ENCODE measurements at places on chromosomes 1 and 21.
A peak's percentile ranks its signal among the peaks of the same experiment; 100 is the strongest.

DNA sequence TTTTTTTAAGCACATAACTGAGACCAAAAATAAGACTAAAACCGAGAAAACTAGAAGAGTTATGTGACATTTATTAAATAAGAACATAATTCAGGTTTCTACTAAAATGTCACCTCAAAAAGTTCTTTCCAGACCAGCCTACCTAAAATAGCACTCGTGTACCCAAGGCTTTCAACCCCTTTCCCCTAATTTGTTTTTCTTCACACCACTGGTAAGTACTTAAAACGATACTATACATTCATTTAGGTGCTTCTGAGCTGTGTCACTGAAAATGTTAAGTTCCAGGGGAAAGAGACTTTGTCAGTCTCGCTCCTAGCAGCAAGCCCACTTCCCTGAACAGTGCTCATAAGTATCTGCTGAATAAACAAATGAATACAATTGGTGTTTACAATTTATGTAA, 6.8 kb downstream of the RRAGC start:
- no peak for DNase-seq

DNA sequence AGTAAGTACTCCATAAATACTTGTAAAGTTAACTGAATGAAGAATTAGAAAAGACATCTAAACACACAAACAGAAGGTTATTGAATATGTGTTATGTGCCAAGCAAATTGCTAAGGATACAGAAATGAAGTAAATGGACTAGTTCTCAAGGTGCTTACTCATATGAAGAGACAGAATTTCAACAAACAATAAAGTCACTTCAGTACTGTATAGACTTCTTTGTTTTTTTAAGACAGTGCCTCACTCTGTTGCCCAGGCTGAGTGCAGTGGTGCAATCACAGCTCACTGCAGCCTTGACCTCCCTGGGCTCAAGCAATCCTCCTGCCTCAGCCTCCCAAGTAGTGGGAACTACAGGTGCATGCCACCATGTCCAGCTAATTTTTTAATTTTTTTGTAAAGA, 57.3 kb downstream of the SERBP1 start:
- DNase-seq, result no peak

- no peak for DNase-seq
Measured at GRCh38 chr1:182303778-182304177, 87.8 kb downstream of the GLUL start.

GRCh38 chr1:162357681-162358266, 18.9 kb downstream of the SPATA46 start:
- peak; percentile 53 for DNase-seq

- no peak for DNase-seq
Measured at GRCh38 chr1:51705035-51705434, 88.1 kb downstream of the OSBPL9 start.
